ENCODE measurements at places on chromosomes 1 and 21.

DNA sequence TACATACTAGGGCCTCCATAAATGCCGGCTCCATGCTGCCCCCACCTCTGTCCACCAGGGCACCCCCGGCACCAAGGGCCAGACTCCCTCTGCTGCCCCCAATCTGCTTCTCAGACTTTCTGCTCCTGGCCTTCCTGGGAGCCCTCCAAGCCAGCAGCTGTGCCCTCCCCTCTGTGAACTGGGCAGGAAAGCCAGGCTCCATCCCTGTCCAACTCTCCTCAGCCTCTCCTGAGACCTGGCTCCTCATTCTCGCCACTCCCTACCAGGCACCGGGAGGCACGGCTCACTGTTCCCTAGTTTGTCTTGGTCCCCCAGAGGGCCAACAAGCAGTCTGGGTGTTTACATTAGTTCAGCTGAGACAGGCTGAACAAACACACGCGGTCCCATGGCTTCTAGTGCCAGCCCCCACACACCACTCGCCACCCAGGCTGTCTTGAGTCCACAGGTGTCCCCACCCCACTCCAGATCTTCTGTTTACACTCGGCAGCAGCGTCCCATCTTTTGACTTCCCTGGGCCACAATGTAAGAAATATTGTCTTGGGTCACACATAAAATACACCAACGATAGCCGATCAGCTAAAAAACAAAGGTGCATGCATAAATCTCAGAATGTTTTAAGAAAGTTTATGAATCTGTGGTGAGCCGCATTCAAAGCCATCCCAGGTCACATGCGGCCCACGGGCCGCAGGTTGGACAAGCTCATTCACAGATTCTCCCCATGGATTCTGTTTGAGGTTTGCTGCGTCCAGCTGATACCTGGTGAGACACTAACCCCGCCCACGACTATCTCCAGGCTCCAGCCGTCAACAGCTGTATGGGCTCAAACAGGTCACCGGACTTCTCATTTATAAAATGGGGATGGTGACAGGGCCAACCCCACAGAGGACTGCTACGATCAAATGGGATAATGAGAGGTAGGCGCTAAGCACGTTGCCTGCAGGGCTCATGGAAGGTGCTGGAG is 29.5 kb upstream of the ECE1 start:
- DNase-seq = no peak

DNA sequence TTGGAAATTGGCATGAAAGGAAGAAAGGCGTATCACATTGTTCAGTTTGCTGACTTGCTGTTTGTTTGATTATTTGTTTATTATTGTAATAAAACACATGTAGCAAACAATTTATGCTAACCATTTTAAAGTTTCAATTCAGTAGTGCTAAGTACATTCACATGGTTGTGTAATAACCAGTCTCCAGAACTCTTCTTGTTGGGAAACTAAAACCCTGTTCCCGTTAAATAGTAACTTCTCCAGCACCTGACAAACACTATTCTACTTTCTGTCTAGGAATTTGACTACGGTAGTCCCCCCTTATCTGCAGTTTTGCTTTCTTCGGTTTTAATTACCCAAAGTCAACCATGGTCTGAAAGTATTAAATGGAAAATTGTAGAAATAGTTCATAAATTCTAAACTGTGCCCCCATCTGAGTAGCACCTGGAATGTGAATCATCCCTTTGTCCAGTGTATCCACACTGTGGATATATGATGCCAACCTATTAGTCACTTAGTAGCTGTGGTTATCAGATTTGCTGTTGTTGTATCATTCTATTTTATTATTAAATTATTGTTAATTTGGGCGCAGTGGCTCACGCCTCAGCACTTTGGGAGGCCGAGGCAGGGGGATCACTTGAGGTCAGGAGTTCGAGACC is 5.5 kb downstream of the MORC3 start:
- DNase-seq = no peak

GRCh38 chr1:109133815-109134214 is 19.9 kb downstream of the ELAPOR1 start:
- DNase-seq = no peak

DNA sequence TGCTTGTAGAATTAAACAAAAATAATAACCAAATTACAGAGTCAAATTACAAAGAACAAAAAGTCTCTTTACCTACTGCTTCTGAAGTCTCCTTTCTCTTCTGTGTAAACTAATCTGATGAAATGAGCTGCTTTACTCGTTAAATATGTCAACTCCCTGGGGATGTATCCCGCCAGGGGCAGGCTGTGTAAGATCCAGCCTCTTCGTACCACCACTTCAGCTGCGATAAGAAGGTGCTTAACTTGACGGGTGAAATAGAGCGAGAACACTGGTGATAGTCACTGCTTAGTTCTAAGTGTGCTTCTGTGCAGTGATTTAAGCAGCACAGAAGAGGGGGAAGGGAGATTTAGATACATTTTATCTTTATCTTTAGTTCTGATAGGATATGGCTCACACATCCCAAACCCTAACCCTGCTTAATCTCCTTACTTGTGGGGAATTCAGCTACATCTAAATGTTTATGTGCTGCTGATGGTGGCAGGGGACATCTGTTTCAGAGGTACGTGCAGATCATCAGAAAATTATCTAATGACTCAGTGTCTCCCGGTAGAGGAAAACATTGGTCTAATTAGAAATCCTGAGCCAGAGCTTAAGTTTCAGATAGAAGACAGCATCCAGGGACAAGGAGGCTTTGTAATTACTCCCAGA is 46.0 kb downstream of the RHOU start:
- DNase-seq = peak; percentile 34

GRCh38 chr21:40800126-40800525 is 46.8 kb downstream of the DSCAM start:
- no peak for DNase-seq

DNA sequence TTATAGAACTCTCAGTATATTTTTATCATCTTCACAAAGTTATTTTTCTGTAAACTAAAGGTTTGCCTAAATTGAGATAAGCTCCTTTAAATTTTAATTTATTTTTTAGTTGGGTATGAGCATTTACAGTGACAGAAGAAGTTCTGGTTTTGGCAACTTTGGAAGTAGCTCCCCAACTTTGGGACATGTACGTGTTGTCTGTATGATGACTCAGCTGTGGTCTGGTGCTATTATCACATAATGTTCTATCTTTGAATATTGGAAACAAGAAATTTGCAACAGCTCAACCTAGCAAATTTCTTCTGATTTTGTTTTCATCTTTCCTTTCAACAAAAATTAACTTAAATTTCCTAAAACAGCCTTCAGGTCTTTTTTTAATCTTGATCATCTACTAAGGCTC is 46.6 kb upstream of the C1orf105 start:
- peak; percentile 11 for DNase-seq

DNA sequence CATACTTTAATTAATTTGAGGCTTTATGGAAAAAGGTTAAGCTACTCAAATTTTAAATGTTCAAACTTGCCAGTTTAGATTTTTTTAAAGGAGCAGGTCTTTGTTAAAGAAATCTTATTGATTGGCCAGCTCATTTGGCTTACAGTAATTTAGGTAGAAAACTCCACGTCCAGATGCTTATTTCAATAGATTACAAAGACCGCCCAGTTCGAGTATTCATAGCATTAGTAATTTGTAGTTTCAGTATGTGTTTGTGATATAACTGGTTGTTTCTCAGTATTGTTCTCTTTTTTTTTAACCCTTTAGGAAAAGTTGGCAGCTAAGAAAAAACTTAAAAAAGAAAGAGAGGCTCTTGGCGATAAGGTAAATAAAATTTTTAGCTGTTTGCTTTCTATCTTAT is 1.6 kb downstream of the RPF1 start:
- DNase-seq = no peak

DNA sequence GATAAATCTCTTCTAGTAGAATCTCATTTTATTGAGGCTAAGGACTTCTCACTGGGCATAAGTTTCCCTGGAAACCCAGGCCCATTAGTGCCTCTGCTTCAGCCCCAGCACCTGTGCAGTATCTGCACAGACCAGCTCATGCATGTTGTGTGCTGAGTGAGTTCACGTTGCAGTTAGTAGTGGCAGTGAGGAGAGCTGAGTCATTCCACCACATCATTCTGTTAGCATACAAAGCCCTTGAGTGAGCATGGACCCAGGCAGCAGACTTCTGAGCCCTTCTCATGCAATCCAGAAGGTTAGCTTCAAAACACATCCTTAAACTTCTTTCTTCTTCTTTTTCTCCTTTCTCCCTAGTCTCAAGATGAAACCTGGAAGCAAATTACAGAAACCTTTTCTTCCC is 45.8 kb upstream of the NTPCR start:
- peak; percentile 89 for DNase-seq

- no peak for DNase-seq
These were observed 37.6 kb downstream of the PARP1 start for GRCh38 chr1:226370144-226370923.

GRCh38 chr21:26846036-26846931 is 1.1 kb upstream of the ADAMTS1 start:
- DNase-seq = peak; percentile 87

- peak; percentile 83 for DNase-seq
These were observed 24.4 kb upstream of the AHCYL1 start for GRCh38 chr1:109959974-109960744.
